Hematopoietic multipotent progenitor cell treated with erythropoietin and hydrocortisone succinate and interleukin-3 and kit ligand, for 17 days (in vitro differentiated cells): ENCODE measurements at places on chromosomes 7 and 10.

GRCh38 chr10:34821587-34822585 lies 6.8 kb upstream of the PARD3 start:
- no peak for DNase-seq

DNA sequence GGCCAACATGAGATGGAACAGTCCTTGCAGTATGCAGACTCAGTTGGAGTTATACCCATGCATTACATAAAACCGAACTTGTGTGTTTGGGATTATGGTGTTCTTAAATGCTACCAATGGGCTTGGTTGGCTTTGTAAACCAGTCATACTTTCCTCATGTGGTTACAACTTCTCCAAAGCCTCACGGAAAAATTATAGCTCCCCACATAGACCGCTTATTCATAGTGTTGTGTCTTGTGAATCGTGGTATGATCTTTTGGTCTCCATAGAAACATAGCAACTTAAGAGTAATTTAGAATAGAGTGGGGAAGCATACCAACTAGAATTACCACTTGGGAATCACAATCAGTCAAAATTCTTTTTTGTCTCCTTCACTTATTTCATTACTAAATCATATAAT lies 112.3 kb upstream of the FZD1 start:
- DNase-seq = no peak

DNA sequence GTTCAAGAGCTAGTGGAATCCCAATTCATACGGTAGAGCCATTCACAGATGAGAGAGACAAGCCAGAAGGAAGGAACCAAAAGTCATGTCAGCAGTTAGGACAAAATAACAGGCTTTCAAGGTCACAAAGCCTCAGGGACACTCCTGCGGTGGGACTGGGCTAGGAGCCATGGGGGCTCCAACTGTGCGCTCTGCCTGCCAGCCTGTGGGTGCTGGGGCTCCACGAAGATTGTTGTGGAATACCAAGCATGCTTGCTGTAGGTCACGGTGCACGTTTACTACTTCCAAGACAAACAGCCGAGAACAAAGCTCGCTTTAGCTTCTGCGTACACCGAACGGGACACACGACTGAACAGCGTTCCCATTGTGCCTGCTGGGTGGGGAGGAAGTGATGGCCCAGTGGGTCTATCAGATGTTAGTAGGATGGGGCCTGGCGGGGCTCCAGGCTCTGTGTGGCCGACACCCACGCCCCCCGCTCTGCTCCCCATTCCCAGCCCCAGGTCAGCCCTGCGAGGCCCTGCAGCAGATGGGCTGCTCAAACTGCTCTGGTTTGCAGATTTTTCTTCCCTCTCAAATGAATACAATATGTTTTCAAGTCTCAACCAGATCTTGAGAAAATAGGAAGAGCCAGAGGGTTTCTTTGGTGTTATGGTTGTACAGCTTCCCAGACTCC lies 158.9 kb downstream of the EGFR start:
- no peak for DNase-seq

DNA sequence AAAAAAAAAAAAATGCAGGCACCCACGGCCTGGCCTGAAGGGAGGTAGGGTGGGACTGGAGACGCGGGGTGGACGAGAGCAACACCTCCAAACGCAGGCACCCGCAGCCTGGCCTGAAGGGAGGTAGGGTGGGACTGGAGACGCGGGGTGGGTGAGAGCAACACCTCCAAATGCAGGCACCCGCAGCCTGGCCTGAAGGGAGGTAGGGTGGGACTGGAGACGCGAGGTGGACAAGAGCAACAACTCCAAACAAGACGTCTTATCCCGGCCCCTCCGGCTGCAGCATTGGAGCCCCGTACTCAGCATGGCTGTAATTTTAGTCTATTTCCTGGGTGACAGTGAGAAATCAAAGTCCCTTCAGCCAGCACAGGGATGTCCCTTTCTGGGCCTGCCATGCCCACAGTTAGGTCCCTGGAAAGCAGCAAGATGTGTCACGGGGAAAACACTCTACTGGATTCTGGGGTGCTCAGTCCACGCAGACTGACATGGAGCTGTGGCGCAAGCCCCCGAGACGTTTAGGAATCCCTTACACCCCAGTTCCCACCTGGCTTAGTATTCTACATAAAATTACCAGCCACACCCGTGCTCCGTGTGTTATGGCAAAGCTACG lies 119.9 kb downstream of the WDR37 start:
- no peak for DNase-seq

GRCh38 chr7:14504134-14504533 lies 398.4 kb downstream of the DGKB start:
- DNase-seq = no peak

DNA sequence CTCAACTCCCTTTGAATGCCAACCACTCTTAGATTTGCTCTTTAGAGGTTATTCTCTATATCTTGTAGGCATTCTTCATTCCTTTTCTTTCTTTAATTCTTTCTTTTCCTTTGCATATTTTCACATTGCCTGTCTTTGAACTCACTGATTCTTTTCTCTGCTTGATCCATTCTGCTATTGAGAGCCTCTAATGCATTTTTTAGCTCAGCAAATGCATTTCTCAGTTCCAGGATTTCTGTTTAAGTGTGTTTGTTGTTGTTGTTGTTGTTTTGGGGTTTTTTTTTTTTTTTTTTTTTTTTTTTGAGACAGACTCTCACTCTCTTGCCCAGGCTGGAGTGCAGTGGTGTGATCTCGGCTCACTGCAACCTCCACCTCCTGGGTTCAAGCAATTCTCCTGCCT lies 71.6 kb downstream of the FBXL13 start:
- no peak for DNase-seq

GRCh38 chr7:4916113-4916512 lies 32.6 kb upstream of the RADIL start:
- DNase-seq = no peak

DNA sequence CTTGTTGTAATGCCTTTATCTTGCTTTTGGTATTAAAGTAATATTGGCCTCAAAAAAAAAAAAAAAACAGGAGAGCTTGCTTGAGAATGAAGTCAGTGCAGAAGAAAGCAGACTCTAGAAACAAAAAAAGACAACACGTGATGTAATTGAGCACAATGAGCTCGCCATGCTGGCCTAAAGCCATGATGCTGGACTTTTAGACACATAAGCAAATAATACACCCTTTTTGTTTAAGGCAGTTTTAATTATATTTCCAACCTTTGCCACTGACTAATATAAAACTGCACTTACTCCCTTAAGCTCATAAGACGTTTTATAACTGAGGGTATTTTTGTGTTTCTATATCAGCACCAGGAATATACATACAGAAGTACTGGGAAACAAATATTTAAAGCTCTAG lies 798.3 kb downstream of the KCNMA1 start:
- DNase-seq = no peak

DNA sequence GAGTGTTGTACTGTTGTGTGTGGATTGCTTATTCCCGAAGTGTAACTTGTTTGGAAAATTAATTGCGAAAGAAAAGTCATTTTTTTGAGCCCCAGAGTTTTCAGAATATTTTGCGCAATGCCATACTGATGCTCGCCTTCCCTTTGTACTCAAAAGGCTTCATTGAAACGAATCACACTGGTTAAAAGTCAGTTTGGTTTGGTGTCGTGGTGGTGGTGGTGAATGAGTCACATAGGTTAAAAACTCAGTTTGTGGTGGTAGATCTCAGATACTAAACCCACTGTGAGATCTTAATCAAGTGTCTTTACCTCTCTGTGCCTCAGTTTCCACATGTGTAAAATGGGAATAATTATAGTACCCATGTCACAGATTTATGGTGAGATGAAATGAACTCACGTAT lies 61.1 kb upstream of the IL6 start:
- DNase-seq = no peak

GRCh38 chr7:150715293-150715692 lies 1.1 kb upstream of the GIMAP1 start:
- no peak for DNase-seq

GRCh38 chr10:69828144-69828870 lies 26.6 kb downstream of the COL13A1 start:
- no peak for DNase-seq

DNA sequence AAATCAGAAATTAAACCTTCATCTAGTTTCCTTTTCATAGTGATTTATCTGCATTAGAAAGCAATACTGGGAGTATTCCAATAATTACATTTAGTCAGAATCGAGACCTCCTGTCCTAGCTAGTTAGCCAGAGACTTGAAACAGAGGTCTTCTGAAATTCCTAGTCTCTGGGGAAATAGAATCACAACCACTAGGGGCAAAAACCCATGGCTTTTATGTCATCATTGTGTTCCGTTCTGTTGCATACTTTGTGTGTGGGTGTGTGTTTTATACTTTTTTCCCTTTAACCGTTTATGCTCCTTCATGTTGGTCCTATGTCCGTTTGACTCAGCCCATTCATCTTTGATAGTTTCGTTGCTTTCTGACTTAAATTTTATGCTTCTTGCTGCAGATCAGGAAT lies 79.8 kb downstream of the RALA start:
- DNase-seq = no peak

DNA sequence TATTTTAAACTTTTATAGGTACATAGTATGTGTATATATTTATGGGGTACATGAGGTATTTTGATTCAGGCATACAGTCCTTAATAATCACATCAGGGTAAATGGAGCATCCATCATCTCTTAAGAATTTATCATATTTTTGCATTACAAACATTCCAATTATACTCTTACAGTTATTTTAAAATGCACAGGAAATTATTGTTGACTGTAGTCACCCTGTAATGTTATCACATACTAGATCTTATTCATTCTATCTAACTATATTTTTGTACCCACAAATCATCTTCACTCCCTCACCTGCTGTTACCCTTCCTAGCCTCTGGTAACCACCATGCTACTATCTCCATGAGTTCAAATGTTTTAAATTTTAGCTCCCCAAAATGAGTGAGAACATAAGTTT lies 56.3 kb upstream of the FAM3C start:
- no peak for DNase-seq
